Activated naive CD8-positive, alpha-beta T cell treated with anti-CD3 and anti-CD28 coated beads, Interleukin-2, amount 10 ng/mL, durations not matched to agents 7 days and 5 days (primary cell): ENCODE measurements at places on chromosomes 6 and 20.
A peak's percentile ranks its signal among the peaks of the same experiment; 100 is the strongest.

GRCh38 chr20:58658760-58659159 lies 7.7 kb downstream of the STX16 start:
- no peaks in the 10 kb centered on the region for H3K27me3 ChIP-seq
- H3K4me3 ChIP-seq: peak overlapping the region; percentile 75
- peaks cover 39% of the 10 kb centered on the region for H3K36me3 ChIP-seq
- H3K4me1 ChIP-seq: peaks cover 60% of the 10 kb centered on the region
- H3K27ac ChIP-seq: peak overlapping the region; percentile 75

DNA sequence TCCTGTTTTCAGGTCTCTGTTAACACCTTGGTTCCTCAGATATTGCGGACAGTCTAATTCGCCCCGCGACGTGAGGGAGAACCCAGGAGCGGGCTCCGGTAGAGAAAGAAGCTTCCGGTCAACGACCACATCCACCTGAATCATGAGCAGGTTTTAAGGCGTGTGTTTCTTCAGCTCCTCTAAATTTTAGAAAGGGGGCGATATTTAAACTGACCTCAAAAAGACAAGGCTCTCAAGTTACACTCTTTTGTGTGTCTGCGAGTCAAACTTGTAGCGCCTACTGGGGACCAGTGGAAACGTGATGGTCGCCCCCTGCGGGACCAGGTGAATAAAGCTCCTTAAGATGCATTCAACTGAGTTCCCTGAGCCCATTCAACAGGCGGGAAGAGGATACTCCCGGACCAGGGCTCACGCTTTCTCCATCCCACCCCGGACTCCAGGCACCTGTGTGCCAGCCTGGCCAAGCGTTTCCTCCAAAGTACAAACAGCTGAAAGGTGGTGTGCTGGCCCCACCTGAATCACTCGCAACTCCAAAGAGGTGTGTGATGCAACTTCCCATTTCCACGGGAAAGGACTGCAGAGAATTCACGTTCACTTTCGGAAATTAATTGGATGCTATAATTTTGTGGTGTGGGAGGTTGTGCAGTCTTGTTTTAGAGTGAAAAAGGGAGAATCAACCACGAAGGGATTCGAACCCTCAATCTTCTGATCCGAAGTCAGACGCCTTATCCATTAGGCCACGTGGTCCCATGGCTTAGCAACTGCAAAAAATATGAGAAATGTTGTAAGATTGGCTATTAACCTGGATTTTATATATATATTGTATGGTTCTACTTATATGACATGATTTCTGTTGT lies 17.0 kb downstream of the GPX5 start:
- H3K4me3 ChIP-seq: peak overlapping the region; percentile 87
- peak overlapping the region; percentile 52 for H3K27ac ChIP-seq
- H3K27me3 ChIP-seq: peaks cover 66% of the 10 kb centered on the region
- H3K36me3 ChIP-seq: no peaks in the 10 kb centered on the region
- H3K4me1 ChIP-seq: peaks cover 31% of the 10 kb centered on the region
- peak; percentile 67 for DNase-seq

DNA sequence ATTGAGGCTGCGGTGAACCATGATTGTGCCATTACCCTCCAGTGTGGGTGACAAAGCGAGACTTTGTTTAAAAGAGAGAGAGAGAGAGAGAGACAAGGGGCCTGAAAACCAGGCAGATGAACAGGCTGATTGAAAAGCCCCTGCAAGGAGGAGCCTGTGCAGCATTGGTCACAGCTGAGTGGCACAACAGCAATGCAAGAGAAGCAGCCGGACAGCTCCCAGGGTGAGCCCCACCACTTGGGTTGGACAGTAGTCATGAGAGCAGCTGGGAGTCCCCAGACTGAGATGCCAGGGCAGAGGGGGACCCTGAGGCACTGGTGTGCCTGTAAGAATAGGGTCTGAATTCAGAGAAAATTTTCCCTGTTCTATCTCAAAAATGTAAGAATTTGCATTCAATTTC lies 10.2 kb downstream of the DNPH1 start:
- no peaks in the 10 kb centered on the region for H3K27me3 ChIP-seq
- H3K27ac ChIP-seq: no peak overlapping the region
- peak; percentile 5 for DNase-seq
- peaks cover 18% of the 10 kb centered on the region for H3K36me3 ChIP-seq

DNA sequence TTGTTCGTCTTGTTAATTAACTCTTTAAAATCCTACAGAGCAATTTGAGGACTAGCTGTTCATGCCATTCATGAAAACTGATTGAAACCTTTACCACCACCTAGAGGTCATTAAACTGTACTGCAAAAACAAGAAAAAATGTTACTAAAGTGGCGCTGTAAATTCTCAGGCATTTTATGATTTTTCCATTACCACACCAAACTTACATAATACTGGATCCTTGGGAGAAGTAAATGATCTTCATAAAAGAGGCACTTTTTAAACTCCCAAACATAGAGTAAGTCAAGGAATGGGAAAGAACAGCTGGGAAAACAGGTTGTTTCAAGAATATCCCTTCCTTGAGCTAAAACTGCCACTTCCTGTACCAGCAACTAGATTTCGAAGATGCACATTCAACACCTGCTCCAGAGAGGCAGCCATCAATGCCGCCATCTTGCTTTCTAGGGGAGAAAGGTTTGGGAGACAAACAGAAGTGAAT lies 54.3 kb downstream of the MYLIP start:
- peaks cover 15% of the 10 kb centered on the region for H3K36me3 ChIP-seq
- no peak overlapping the region for H3K4me3 ChIP-seq
- H3K27ac ChIP-seq: no peak overlapping the region
- H3K27me3 ChIP-seq: peaks cover 11% of the 10 kb centered on the region
- peaks cover 25% of the 10 kb centered on the region for H3K4me1 ChIP-seq

- H3K4me3 ChIP-seq: no peak overlapping the region
- no peaks in the 10 kb centered on the region for H3K27me3 ChIP-seq
- no peak for DNase-seq
- H3K27ac ChIP-seq: no peak overlapping the region
- H3K36me3 ChIP-seq: no peaks in the 10 kb centered on the region
These were observed 48.4 kb upstream of the DEFB112 start for GRCh38 chr6:50097966-50098640.

- peaks cover 7% of the 10 kb centered on the region for H3K4me1 ChIP-seq
- H3K36me3 ChIP-seq: no peaks in the 10 kb centered on the region
- DNase-seq: no peak
- H3K4me3 ChIP-seq: no peak overlapping the region
These were observed 27.8 kb upstream of the PIM1 start for GRCh38 chr6:37142050-37142614.

DNA sequence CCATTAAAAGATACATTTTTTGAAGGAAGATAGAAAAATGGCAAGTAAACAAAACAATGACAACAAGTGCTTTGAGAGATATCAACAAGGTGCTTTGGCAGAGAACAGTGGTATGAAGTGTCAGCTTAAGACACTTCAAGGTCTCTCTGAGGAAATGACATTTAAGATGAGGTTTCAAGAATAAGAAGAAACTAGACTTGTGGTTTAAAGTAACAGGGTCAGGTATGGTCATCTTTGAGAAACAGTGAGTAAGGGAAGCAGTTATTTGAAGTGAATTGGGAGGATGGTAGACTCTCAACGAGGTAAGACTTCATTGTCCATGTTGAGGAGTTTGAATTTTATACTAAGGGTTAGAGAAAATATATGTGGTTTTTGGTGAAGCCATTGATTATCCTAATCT lies 77.8 kb downstream of the SYCP2L start:
- no peak overlapping the region for H3K4me3 ChIP-seq
- peaks cover 14% of the 10 kb centered on the region for H3K27me3 ChIP-seq
- no peak overlapping the region for H3K27ac ChIP-seq
- no peaks in the 10 kb centered on the region for H3K36me3 ChIP-seq

- no peak for DNase-seq
- H3K27ac ChIP-seq: no peak overlapping the region
- H3K27me3 ChIP-seq: peaks cover 21% of the 10 kb centered on the region
- peaks cover 35% of the 10 kb centered on the region for H3K4me1 ChIP-seq
- peaks cover 3% of the 10 kb centered on the region for H3K36me3 ChIP-seq
These were observed 31.3 kb downstream of the NSFL1C start for GRCh38 chr20:1435337-1435699.

- H3K4me3 ChIP-seq: peak overlapping the region; percentile 83
- no peak for DNase-seq
- H3K27ac ChIP-seq: peak overlapping the region; percentile 86
- H3K4me1 ChIP-seq: peaks cover 19% of the 10 kb centered on the region
- H3K27me3 ChIP-seq: no peaks in the 10 kb centered on the region
- peaks cover under 1% of the 10 kb centered on the region for H3K36me3 ChIP-seq
These were observed 34.9 kb downstream of the RNF24 start for GRCh38 chr20:3980260-3981131.

GRCh38 chr6:167796192-167796981 lies 30.3 kb upstream of the AFDN start:
- H3K27ac ChIP-seq: no peak overlapping the region
- H3K4me3 ChIP-seq: peak overlapping the region; percentile 50
- DNase-seq: peak; percentile 31
- H3K4me1 ChIP-seq: peaks cover 8% of the 10 kb centered on the region
- H3K36me3 ChIP-seq: no peaks in the 10 kb centered on the region
- peaks cover 57% of the 10 kb centered on the region for H3K27me3 ChIP-seq

- H3K36me3 ChIP-seq: no peaks in the 10 kb centered on the region
- H3K27ac ChIP-seq: no peak overlapping the region
- H3K4me3 ChIP-seq: no peak overlapping the region
- DNase-seq: no peak
- H3K27me3 ChIP-seq: no peaks in the 10 kb centered on the region
These were observed 660.2 kb upstream of the ADGRB3 start for GRCh38 chr6:67974931-67975330.

DNA sequence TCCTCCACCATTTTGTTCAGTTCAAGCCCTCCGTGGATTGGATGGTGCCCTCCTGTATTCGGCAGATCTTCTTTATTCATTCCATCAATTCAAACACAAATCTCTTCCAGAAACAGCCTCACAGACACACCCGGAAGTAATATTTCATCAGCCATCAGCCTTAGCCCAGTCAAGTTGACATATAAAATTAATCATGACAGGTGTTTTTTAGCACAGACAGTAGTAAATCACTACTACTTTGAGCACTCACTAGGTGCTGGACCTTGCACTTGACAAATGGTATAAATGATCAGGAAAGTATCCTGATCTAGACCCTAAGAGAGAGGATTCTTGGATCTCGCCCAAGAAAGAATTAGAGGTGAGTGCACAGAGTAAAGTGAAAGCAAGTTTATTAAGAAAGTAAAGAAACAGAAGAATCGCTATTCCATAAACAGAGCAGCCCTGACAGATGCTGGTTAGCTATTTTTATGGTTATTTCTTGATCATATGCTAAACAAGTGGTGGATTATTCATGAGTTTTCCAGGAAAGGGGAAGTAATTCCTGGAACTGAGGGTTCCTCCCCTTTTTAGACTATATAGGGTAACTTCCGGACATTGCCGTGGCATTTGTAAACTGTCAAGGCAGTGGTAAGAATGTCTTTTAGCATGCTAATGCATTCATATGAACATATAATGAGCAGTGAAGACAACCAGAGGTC lies 194.6 kb upstream of the LAMP5 start:
- H3K4me1 ChIP-seq: no peaks in the 10 kb centered on the region
- H3K27me3 ChIP-seq: no peaks in the 10 kb centered on the region
- H3K27ac ChIP-seq: no peak overlapping the region
- DNase-seq: no peak
- no peaks in the 10 kb centered on the region for H3K36me3 ChIP-seq
- H3K4me3 ChIP-seq: no peak overlapping the region

GRCh38 chr6:95581073-95581472 lies 3.7 kb downstream of the MANEA start:
- H3K27me3 ChIP-seq: no peaks in the 10 kb centered on the region
- H3K36me3 ChIP-seq: peaks cover 24% of the 10 kb centered on the region
- H3K4me1 ChIP-seq: peaks cover 13% of the 10 kb centered on the region
- H3K4me3 ChIP-seq: no peak overlapping the region
- no peak overlapping the region for H3K27ac ChIP-seq

DNA sequence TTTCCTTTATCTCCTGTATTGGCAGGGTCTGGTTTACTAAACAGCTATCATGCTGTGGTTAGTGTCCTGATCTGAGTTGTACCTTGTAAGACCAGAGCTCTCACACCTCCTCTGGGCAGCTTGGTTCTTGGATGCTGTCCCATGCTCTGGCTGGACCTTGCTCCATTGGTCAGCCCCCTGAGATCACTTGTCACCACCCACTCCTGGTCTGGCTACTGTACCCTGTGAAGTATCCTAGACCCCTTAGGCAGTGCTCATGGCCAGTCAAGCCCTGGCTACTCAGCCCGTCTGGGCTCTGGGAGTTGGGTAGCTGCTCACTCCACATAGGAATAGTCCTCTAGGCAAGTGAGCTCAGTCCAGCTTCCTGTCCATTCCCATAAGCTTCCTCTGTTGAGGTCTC lies 31.1 kb downstream of the ADGRF4 start:
- H3K4me1 ChIP-seq: peaks cover 9% of the 10 kb centered on the region
- H3K27me3 ChIP-seq: no peaks in the 10 kb centered on the region
- H3K4me3 ChIP-seq: no peak overlapping the region
- no peak for DNase-seq
- peak overlapping the region; percentile 18 for H3K27ac ChIP-seq

DNA sequence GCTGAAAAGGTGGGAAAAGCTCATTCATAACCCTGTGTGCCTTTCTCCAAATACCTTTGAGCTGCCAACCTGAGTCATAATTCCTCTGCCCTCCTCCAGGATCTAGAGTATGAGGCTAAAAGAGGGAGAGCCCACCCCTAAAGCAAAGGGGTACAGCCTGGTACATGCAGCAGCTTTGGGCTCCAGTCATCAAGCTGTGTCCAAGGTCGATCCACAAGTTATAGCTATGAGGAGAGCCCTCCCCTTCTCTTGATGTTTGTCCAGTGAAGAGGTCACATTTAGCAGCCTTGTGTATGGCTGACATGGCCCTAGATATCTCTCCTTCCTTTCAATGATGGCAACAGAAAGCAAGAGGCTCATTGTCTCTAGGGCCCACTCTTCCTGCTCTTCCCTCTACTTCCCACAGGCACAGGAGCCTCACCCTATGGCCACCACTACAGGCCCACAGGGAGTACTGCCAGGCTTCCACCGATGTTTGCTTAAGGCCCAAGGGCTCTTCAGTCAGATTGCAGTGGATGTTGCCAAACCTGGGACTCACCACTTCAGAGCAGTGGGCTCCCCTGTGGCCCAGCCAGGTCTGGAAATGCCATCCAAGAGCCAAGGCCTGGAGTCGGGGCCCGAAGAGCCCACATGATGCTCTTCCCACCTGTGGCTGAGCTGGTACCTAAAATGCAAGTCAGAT lies 176.8 kb downstream of the CD83 start:
- peaks cover 24% of the 10 kb centered on the region for H3K4me1 ChIP-seq
- no peak for DNase-seq
- no peak overlapping the region for H3K4me3 ChIP-seq
- H3K27ac ChIP-seq: no peak overlapping the region

GRCh38 chr6:89951574-89952104 lies 57.4 kb downstream of the GJA10 start:
- H3K4me1 ChIP-seq: peaks cover 66% of the 10 kb centered on the region
- peak overlapping the region; percentile 61 for H3K4me3 ChIP-seq
- peaks cover 52% of the 10 kb centered on the region for H3K36me3 ChIP-seq
- no peak for DNase-seq

GRCh38 chr6:54730767-54731630 lies 115.6 kb upstream of the FAM83B start:
- no peak for DNase-seq
- H3K4me1 ChIP-seq: no peaks in the 10 kb centered on the region
- no peak overlapping the region for H3K4me3 ChIP-seq
- H3K36me3 ChIP-seq: no peaks in the 10 kb centered on the region
